ENCODE measurements at places on chromosomes 13 and 19. TPM values are rescaled to one million over a fixed set of nuclear protein-coding genes. Genes with fewer than 3 reads are reported as not detected.

DNA sequence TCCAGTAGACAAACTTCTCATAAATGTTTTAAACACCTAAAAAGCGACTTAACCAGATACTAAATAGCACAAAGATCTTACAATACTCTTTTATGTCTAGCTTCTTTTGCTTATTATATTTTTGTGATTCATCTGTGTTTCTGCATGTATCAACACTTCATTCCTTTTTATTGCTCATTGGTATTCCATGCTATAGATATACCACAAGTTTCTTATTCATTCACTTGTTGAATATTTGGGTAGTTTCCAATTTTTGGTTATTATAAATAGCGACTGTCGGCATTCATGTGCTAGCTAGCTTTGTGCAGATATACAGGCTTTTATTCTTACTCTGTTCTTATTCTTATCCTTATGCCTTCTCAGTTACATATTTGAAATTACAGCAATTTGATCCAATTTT lies 50.0 kb upstream of the RGCC start:
- DNase-seq, result no peak
- no peak overlapping the region for H3K27ac ChIP-seq
- H3K36me3 ChIP-seq, result no peaks in the 10 kb centered on the region
- H3K4me1 ChIP-seq, result no peaks in the 10 kb centered on the region
- H3K27me3 ChIP-seq, result no peaks in the 10 kb centered on the region

GRCh38 chr19:16376649-16377048 lies 52.0 kb downstream of the KLF2 start:
- DNase-seq, result peak; percentile 42
- peaks cover 6% of the 10 kb centered on the region for H3K36me3 ChIP-seq
- peaks cover 16% of the 10 kb centered on the region for H3K4me1 ChIP-seq

DNA sequence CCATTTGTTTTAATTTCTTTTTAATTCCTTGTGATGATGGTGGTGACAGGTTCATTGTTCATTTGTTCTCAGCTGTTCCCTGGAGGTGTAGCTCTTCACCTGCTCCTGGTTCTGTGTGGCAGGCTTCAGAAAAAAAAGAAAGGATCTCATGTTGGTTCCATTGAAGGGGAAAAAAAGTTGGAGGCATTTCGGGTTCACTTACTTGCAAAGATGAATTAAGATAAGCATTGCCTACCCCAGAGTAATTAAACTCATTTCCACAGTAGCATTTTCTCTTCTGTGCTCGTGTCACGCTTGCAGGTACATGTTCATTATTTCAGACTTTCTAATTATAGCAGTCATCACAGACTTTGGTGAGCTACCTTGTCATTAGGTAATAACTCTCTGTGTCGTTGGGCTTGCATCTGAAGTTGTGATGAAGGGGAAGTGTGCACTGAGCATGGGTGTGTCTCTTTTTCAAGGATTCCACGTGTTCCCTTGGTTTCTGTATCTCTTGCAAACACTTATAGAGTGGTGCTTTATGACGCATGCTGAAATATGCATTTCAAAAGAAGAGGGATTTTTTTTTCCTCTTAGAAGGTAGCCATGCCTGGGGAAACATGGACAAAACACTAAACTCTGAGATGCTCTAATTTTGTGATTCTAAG lies 69.1 kb downstream of the MTUS2 start:
- no peak overlapping the region for H3K4me3 ChIP-seq
- H3K4me1 ChIP-seq, result no peaks in the 10 kb centered on the region
- peaks cover 7% of the 10 kb centered on the region for H3K27me3 ChIP-seq

The KLC3 gene
- total RNA-seq, result 0.22 TPM

The ZNF382 gene
- 25.0 TPM for total RNA-seq

Measured in activated T-cell treated with anti-CD3 and anti-CD28 coated beads, Interleukin-2, amount 50 U/mL, for 72 hours (primary cell).